Epithelial cell of prostate (primary cell): ENCODE measurements at places on chromosomes 13 and 19.

GRCh38 chr19:19510432-19510831 is 4.9 kb downstream of the TSSK6 start:
- no peak for DNase-seq

- no peak for DNase-seq
These were observed 22.2 kb upstream of the SPRYD7 start for GRCh38 chr13:49958321-49958720.

- no peak for DNase-seq
These were observed 10.9 kb upstream of the RCBTB1 start for GRCh38 chr13:49596221-49596620.

DNA sequence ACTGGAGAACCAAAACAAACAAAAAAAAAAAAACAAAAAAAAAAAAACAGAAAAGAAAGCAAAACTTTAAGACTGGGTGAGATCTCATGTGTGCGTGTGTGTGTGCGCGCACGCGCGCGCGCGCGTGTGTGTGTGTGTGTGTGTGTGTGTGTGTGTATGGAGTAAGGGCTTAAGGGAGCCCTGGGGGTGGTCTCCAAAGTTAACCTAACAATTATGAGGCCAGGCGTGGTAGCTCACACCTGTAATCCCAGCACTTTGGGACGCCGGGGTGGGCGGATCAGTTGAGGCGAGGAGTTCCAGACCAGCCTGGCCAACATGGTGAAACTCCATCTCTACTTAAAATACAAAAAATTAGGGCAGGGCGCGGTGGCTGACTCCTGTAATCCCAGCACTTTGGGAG is 46.7 kb downstream of the CYP4F22 start:
- DNase-seq: no peak

DNA sequence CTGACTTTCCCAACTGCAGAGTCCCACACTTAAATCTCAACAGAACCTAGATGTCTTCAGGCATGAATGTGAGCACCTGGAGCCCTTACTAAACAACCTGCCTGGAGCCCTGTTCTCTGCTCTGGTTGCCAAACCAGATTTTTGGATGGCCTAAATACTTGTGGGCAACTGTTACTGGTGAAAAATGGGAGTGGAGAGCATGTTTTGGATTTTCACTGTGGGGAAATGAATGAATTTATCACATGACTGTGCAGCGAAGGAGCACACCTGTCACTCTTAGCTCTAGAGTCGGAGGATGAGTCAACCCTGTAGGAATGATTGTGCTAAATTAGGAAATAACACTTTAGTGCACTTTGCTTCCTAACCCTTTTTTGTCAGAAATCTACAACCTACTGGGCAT is 30.3 kb downstream of the SHISA2 start:
- DNase-seq: peak; percentile 22

DNA sequence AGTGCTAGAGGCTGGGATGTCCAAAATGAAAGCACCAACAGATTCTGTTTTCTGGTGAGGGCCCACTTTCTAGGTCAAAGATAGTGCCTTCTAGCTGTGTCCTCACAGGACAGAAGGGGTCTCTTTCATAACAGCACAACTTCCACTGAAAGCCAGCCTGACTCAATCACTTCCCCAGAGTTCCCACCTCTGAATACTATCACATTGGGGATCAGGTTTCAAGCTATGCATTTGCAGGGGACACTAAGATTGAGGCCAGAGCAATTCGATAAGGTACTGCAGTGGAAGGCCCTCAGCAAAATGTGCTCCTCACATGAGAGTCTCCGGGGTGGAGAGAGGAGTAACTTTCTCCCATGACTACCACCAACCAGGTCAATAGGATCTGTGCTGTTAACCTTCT is 1501.5 kb downstream of the EFNB2 start:
- DNase-seq: no peak

DNA sequence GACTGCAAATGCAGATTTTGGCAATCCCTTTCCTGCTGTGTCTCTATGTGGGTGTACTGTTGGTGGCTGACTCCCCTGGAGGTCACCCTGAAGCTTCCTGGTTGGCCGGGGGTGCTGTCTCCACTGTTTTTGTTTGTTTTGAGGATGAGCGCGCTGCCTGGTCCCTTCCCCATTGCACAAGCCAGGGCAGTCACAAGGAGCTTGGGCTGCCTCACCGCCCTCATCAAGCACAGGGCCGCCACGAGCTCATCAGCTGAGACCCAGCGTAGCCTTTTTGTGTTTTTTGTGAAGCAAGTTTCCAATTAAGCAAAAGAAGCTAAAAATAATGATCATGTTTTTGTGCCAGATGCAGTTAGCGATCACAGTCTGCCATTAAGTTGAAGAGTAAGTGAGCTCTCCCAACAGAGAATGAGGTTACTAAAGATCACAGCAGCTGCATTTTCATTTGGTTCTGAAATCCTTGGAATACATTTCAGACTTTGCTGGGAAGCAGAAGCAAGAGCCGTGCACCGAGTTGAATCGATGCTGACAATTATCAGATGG is 57.8 kb downstream of the GGACT start:
- DNase-seq: no peak

- DNase-seq: no peak
These were observed 60.5 kb upstream of the KCTD15 start for GRCh38 chr19:33736158-33736557.

DNA sequence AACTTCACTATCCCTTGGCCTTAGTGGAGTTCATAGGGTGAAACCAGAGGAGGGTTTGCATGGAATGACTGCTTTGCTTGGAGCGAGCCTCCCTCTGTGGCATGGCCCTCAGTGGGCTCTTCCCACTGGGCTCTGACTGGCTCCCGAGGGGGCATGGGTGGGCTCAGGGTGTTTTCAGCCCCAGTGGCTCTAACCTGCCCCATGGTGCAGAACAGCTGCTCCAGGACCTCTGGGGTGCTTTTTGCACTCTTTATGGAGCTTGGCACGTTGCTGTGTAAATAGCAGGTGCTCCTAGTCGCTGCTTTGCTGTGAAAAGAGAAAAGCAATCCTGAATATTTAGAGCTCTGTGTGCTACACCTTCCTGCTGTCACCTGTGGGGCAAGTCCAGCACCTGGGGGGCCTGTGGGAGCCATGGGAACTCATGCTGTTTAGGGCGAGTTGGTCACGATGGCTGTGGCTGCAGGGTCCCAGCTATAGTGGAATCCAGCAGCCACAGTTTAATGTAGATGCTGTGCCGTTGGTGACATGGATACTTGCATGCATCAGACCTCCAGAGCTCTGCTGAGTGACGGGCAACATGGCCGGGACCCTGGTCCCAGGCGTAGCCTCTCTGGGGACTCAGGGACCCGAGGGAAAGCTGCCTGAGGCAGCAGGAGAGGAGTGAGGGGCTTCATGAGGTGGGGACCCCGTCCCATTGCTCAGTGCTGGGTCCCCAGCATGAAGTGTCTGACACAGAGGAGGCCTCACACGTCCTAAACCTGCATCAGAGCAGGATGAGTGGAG is 14.3 kb upstream of the MCF2L start:
- no peak for DNase-seq

GRCh38 chr19:44758596-44758995 is 10.1 kb downstream of the BCL3 start:
- no peak for DNase-seq

- no peak for DNase-seq
These were observed 1248.8 kb downstream of the UQCRFS1 start for GRCh38 chr19:27964185-27964584.

- DNase-seq: no peak
These were observed 801.1 kb downstream of the SLITRK5 start for GRCh38 chr13:88472316-88472715.

DNA sequence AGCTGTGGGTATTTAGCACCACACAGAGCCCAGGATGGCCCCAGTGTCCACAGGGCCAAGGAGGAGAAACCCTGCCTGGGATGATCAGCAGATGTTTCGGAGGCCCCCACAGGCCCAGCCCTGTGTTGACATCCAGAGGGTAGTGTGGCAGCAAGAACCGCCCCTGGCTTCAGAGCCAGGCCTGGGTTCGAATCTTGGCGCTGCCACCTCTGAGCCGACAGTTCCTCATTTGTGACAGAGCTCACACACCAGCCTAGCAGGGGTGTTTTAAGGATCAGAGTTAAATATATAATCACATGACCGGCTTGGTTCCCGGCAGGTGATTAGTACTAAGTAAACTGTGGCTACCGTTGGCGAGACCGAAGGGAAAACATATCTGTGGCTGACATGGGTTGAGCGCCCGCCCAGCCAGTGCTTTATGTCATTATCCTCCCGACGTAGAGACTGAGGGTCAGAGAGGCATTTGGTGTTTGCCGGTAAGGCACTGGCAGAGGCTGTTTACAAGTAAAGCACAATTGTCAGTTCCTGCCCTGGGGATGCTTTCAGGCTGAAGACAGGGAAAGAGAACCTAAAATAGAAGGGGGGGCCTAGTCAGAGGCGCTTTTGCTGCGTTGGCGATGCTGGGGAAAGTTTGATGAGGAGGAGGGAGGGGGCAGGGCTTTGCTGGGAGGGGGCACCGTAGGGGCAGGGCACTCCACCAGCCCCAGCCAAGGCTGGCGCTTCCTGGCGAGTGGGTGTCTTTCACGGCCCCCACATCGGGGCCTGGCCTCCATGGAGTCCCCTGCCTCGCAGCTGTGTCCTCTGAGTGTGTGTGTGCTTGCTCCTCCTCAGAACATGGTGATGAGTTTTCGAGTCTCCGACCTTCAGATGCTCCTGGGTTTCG is 4.8 kb downstream of the PIAS4 start:
- DNase-seq: no peak

- no peak for DNase-seq
These were observed 72.7 kb downstream of the IRS2 start for GRCh38 chr13:109713681-109714080.

- no peak for DNase-seq
These were observed 5.4 kb upstream of the SOX1 start for GRCh38 chr13:112061367-112062061.
